ENCODE measurements at places on chromosomes 6 and 20. TPM values are rescaled to one million over a fixed set of nuclear protein-coding genes. Genes with fewer than 3 reads are reported as not detected.

PNRC1 gene
- polyA plus RNA-seq = 230 TPM

SOBP gene
- 4.2 TPM for polyA plus RNA-seq

IL17F gene
- polyA plus RNA-seq = 0.96 TPM

PKIB gene
- polyA plus RNA-seq = 7.0 TPM

ANGPT4 gene
- 0.34 TPM for polyA plus RNA-seq

FNDC1 gene
- polyA plus RNA-seq = 0.07 TPM

MLN gene
- 8.7 TPM for polyA plus RNA-seq
